Suprapubic skin (tissue), 4 donors: ENCODE measurements at places on chromosomes 1 and 21. TPM values are rescaled to one million over a fixed set of nuclear protein-coding genes. Genes with fewer than 3 reads are reported as not detected.
A peak's percentile ranks its signal among the peaks of the same experiment; 100 is the strongest.

GRCh38 chr1:56304975-56305374 is 274.4 kb downstream of the PLPP3 start:
- no peaks in the 10 kb centered on the region for H3K36me3 ChIP-seq
- no peak overlapping the region for H3K27ac ChIP-seq
- no peaks in the 10 kb centered on the region for H3K27me3 ChIP-seq
- DNase-seq: no peak

DNA sequence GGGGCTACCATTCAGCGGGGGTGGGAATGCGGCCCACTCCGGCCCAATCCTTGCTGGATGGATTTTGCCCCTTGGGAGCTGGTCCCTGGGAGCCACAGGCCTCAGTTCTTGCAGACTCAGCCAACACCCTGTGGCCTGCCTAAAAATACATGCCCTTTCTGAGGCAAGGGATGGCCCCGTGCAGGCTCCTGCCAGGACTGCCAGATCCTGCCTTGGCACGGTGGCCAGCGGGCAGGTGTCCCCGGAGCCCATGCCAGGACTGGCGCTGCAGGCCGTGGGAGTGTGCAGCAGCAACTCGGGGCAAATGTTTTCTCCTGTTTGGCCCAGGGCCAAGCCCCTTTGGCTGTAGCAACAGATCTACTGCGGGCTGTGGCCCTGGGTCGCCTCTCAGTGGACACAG is 1.6 kb upstream of the PANK4 start:
- H3K27ac ChIP-seq: peak overlapping the region; percentile 78
- H3K4me3 ChIP-seq: no peak overlapping the region
- no peak for DNase-seq
- peaks cover 93% of the 10 kb centered on the region for H3K4me1 ChIP-seq
- no peaks in the 10 kb centered on the region for H3K36me3 ChIP-seq

DNA sequence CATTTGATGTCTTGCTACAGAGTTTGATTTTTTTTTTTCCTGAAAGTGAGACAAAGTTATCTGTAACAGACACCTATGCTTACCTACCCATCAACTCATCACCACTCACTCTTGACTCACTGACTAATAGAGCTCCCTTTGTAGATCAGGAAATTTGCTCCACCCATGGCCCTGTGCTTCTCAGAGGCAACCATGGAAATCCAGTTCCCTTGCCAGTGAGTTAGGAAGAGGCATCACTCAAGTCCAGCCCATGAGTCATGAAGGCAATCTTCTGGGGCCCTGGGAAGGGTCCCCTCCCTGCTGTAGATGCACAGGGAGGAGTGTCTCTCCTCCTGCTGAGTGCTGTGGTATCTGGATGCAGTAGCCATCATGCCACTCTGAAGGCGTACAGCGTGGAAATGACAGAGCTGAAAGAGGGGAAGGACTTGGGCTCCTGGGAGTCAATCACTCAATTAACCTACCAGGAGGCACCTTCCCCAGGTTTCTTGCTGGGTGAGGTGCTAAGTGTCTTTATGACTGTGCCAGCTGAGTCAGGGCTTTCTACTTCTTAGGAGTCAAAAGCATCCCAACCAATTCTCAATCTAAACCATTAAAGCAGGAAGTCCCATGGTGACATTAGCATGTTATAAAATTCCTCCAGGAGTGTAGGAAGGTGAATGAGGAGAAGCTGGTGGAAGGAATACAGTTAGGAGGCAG is 56.1 kb downstream of the DNTTIP2 start:
- H3K4me1 ChIP-seq: peaks cover under 1% of the 10 kb centered on the region
- DNase-seq: no peak
- H3K36me3 ChIP-seq: no peaks in the 10 kb centered on the region
- H3K27ac ChIP-seq: no peak overlapping the region
- no peak overlapping the region for H3K4me3 ChIP-seq
- H3K27me3 ChIP-seq: no peaks in the 10 kb centered on the region

GRCh38 chr1:162236618-162237017 is 140.0 kb downstream of the SPATA46 start:
- H3K4me3 ChIP-seq: no peak overlapping the region
- no peaks in the 10 kb centered on the region for H3K27me3 ChIP-seq
- peaks cover 6% of the 10 kb centered on the region for H3K4me1 ChIP-seq
- no peaks in the 10 kb centered on the region for H3K36me3 ChIP-seq
- H3K27ac ChIP-seq: no peak overlapping the region

- DNase-seq: no peak
- no peak overlapping the region for H3K4me3 ChIP-seq
- peaks cover 13% of the 10 kb centered on the region for H3K4me1 ChIP-seq
- H3K27me3 ChIP-seq: peaks cover 8% of the 10 kb centered on the region
- no peak overlapping the region for H3K27ac ChIP-seq
Measured at GRCh38 chr21:37865156-37865555, 51.1 kb downstream of the KCNJ6 start.

DNA sequence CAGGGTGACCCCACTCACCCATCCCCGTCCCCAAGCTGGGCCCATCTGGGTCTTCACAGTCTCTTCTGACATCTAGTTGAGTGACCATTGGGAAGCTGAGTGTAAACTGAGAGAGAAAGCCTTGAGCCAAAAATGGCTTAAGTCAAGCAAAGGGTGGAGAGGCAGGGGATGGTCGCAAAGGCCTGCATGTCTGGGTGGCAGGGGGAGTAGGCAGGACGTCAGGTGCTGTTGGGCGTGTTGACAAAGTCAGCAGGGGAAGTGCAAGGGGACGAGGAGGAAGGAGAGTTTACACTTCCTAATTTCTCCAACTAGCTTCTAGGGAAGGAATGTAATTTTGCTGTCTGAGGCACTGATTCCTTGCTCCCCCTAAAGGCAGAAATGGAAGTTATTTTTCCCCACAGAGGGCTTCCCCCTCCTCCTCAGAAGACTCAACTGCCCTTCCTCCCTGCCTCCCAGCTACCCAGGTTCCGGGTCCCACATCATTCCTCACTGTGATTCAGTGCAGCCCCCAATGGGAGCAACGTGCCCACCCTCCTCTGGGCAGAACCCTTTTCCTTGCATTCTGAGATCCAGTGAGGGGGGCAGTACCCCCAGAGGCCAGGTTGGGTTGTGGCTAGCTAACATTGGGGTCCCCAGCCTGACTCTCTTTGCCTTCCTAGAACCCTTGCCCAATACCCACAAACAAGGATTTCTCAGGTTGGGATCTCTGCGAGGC is 1.2 kb upstream of the ADORA1 start:
- H3K36me3 ChIP-seq: no peaks in the 10 kb centered on the region
- H3K4me3 ChIP-seq: no peak overlapping the region
- peaks cover 23% of the 10 kb centered on the region for H3K4me1 ChIP-seq
- H3K27ac ChIP-seq: no peak overlapping the region
- H3K27me3 ChIP-seq: peaks cover 56% of the 10 kb centered on the region

GRCh38 chr1:151760597-151761385 is 2.5 kb downstream of the MRPL9 start:
- peaks cover 15% of the 10 kb centered on the region for H3K4me1 ChIP-seq
- peaks cover 36% of the 10 kb centered on the region for H3K36me3 ChIP-seq
- H3K27ac ChIP-seq: no peak overlapping the region
- no peaks in the 10 kb centered on the region for H3K27me3 ChIP-seq

- no peak overlapping the region for H3K27ac ChIP-seq
- H3K4me1 ChIP-seq: no peaks in the 10 kb centered on the region
- H3K4me3 ChIP-seq: no peak overlapping the region
- peaks cover 10% of the 10 kb centered on the region for H3K36me3 ChIP-seq
Measured at GRCh38 chr1:92736395-92736794, 48.5 kb downstream of the EVI5 start.

Gene OR2W3
- 0.81 TPM for total RNA-seq

Gene RNU1-3
- total RNA-seq: under 0.01 TPM

Gene SLAMF8
- total RNA-seq: 4.1 TPM
